ENCODE measurements at places on chromosomes 11 and 22.

DNA sequence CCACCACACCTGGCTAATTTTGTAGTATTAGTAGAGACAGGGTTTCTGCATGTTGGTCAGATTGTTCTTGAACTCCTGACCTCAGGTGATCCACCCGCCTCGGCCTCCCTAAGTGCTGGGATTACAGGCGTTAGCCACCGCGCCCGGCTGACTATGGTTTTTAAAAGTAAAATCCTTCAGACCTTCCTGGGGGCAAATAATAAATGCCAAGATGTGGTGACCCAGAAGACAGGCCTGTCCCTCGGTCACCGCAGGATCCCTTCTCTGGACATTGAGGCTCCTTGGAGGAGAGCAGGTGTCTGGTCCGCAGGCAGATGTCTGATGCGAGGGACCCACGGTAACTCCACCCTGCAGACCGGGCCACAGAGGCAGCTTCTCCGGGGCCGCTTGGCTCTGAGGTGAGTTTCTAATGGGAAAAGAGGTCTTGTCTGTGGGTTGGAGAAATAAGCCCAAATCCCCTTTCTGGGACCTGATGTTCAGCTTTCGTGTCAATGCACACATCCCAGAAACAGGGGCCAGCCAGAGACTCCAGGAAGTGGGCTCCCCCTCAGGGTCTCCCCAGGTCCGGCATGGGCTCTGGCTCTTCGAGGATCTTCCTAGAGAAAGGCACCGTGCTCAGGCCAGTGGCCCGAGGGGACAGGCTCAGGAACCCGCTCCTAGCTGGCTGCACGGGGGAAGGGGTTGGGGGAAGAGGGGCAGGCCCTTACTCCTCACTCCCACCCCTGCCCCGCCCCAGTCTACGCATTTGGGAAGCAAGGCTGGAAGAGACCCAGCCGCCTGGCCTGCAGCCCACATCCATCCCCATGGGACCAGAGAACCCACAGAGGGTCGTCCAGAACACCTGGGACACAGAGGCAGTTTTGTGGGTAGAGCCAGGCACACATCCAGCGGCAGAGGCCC is 100.6 kb downstream of the WNT7B start:
- DNase-seq, result no peak

- no peak for DNase-seq
Measured at GRCh38 chr11:116867619-116868018, 30.2 kb upstream of the APOA1 start.

DNA sequence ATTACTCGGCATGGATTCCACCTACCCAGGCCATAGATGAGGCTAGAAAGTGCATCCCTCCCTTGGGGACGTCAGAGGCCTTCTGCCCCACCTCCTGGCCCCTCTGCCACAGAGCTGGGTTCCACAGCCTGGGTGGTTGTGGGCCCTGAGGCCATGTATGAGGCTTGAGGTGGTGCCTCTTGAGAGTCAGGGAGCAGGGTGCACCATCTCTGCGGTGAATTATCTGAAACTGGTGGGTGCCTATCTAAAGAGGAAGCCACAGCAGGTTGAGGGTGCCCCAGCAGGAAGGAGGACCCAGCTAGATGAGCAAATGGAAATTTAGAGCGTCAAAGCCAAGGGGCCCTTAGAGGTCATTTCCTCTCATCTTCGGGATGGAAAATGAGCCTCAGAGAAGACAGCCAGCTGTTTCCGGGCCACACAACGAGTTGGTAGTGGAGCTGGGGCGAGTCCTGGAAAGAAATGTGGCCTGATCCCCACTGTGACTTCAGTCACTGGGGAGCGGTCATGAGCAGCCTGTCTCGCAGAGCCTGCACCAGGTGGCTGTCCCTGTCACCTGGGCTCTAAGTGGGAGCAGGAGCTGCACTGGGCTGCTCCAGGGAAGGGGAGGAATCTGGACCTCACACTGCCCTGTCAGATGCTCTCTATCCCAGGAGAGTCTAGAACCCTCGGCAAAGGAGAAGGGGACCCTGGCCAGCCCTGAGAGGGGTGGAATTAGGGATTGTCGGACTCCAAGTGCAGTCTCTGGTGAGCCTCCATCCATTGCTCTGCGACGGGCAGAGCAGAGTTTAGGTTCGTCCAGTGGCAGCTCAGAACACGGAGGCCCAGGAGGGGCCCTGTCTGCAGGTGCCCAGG is 7.3 kb downstream of the ADORA2A start:
- no peak for DNase-seq

- DNase-seq, result no peak
Measured at GRCh38 chr22:49553518-49554295, 274.0 kb downstream of the BRD1 start.

DNA sequence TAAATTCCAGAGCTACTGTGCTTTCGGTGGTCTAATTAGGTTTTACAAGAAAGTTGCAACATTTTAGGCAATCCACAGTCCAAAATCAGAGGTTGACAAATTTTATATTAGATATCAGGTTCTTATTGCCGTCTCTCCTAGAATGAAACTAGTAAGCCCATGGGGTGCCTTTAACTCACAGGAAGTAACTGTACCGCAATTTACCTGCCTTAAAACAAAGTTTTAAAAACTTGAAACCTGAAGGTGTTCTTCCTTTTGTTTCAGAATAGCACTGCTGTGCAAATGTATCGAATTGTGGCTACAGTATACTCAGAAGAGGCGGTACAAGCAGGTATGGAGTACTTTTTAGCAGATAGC is 77.2 kb downstream of the PISD start:
- no peak for DNase-seq

- no peak for DNase-seq
Measured at GRCh38 chr22:49753961-49754695, 73.5 kb downstream of the BRD1 start.

DNA sequence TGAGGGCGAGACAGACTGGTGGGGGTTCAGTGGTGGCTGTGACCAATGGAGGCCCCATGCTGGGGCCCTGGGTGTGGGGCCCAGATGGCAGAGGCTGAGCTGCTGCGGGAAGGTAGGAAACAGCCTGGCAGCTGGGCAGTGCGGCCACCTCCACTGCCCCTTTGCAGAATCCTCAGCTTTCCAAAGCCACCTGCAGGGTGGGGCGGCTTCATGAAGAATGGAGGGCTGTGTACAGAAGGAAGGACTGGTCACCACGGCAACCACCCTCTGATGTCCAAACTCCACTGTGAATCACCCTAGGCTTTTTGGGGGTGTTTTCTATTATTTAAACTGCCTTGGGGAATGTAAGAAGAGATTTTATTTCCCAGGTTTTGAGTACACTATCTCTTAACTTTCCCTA is 166.3 kb upstream of the NAV2 start:
- DNase-seq, result no peak

- no peak for DNase-seq
Measured at GRCh38 chr11:20452585-20452984, 65.1 kb downstream of the PRMT3 start.

GRCh38 chr11:126086248-126086647 is 23.6 kb upstream of the CDON start:
- no peak for DNase-seq

GRCh38 chr11:112160091-112160848 is 3.6 kb downstream of the IL18 start:
- no peak for DNase-seq

- no peak for DNase-seq
Measured at GRCh38 chr11:47329987-47330931, 22.2 kb downstream of the MYBPC3 start.

DNA sequence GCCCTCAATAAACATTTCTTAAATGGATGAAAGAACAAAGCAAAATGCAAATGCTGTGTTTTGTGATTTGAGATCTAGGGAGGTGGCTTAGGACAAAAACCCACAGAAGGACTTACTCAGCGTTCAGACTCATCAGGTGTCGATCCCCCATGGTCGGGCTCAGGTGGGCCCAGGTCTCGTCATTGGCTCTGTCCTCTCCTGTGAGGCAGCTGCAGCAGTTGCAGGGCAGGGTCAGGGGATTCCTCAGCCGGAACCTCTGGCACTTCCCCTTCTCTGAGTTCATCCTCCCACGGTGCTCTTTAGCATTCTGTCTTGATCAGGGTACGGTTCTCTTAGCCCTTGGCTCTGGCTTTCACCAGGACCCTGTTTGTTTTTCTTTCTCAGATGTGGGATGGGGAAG is 14.0 kb upstream of the ACR start:
- DNase-seq, result no peak

DNA sequence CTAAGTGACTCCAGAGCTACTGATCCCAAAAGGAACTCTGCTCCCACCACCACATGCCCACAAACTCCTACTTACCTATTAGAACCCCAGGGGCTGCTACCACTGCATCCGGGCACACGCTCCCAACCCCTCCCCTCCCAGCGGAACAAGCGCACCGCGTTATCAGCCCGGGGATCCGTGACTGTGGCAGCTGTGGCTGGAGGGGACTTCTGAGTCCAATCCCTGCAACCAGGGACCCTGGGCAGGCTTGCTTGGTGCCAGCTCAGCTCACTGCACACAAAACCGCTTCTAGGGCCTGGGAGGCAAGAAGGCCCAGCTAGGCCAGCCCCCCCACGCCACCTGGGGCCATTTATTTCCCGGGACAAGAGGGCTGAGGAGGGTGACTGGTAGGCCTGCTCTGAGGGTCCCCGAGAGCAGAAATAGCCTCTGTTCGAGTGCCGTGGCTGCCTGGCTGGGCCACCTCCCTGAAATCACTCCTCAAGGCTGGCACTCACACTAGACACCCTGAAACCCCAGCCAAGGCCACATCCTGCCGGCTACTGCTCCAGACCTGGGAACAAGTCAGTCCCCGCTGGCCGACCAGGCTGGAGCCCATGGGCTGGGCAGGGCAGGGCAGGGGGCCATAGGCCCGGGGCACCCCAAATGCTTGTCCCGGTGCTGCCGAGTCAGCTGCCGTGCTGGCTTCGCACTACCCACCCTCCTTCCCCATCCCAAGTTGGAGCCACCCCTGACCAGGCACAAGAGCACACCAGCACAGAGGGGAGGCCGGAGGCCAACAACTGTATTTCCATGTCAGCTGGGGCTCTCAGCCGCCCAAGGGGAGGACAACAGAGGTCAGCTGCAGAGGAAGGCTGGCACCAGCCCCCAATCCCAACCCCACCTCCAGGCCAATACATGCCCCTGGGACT is 1.9 kb upstream of the IFITM10 start:
- DNase-seq, result no peak

GRCh38 chr22:19693581-19693980 is 20.7 kb upstream of the SEPTIN5 start:
- no peak for DNase-seq

GRCh38 chr11:133172349-133172748 is 360.0 kb downstream of the OPCML start:
- DNase-seq, result no peak

GRCh38 chr22:36439481-36440271 is 41.8 kb downstream of the TXN2 start:
- peak; percentile 75 for DNase-seq

DNA sequence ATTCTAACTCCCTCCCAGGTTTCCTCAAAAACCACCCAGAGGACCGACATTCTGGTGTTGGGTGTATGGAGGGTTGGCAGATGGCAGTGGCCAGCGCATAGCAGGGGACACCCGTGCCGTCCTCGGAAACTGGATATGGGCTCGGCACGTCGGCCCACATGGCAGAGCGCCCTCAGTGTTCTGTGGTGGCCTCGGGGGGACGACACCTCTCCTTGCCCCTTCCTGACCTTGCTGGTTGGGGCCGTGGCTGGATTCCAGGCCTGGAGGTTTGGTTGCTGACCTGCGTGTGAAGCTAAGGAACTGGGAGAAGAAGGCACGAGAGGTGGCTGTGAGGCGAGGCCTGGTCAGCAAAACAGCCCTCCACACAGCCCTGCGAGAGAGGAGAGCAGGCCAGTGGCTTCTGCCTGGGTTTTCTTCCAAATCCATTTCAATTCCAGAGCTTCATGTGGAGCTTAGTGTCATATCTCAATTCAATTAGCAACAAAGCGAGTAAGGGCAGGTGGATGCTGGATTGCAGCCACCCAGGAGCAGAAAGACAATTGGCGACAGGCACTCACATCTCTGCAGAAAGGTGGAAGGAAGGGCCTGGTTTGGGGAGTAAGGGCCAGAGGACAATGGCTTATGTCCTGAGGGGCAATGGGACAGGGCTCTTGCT is 478.4 kb downstream of the BRD1 start:
- no peak for DNase-seq

DNA sequence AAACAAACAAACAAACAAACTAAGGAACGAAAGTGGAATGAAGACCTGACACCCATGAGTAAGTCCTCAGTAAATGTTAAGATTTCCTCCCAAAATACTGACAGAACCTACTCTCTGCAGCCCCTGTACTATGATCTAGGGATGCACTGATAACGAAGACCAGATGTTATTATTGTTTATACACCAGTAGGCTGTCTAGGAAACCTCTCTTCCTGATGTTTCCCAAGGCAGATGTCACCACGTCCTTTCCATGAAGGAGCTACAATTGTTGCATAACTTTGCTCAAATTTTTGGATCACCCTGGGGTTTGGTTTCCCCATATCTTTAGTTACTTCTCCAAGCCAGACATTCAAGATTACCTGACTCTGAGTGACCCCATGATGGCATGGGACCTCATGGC is 340.7 kb downstream of the MIAT start:
- DNase-seq, result no peak

DNA sequence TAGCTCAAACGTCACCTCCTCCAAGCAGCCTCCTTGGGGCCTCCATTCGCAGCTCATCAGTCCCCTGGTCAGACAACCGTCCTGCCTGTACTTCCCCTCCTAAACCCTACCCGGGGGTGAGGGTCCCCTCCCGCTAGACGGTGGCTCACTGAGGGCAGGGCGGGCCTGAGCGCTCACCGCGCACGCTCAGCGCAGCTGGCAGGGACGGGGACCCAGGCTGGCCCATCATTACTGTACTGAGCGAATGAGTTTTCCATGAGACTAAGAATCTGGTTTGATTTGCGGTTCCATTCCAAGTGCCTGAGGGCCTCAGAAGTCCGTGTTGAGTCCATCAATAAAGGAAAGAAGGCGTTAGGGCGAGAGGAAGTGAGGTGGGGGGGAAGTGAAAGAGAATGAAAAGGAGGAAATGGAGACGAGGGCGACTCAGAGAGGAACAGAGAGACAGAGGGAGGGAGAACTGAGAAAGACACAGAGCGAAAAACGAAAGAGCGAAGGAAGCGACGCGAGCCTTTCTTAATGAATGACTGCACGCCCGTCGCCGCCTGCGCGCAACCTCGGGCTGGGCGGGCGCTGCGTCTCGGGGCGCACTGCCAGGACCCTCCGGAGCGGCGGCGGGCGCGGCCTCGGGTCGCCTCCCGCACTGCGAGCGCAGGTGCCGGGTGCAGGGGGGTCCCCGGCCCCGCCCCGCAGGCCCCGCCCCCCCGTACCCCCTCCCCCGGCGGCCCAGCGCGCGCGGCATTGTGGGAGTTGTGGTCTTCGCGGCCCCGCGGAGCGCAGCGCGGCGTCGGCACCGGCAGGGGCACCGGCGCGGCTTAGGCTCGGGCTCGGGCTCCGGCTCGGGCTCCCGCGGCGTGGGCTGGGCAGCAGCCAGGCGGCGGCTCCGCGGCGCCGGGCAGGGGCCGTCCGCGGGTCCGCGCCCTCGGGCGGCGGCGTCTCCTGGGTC is at the start of gene ASPHD2:
TSS of gene ASPHD2 (plus strand) at position 746 of the 943 bp plus-strand sequence. CDS start 4,356 bp downstream, outside the sequence.
- DNase-seq, result peak; percentile 30

GRCh38 chr11:111793863-111794262 is 27.7 kb upstream of the PPP2R1B start:
- DNase-seq, result no peak
